ENCODE measurements at places on chromosomes 5 and 9.

DNA sequence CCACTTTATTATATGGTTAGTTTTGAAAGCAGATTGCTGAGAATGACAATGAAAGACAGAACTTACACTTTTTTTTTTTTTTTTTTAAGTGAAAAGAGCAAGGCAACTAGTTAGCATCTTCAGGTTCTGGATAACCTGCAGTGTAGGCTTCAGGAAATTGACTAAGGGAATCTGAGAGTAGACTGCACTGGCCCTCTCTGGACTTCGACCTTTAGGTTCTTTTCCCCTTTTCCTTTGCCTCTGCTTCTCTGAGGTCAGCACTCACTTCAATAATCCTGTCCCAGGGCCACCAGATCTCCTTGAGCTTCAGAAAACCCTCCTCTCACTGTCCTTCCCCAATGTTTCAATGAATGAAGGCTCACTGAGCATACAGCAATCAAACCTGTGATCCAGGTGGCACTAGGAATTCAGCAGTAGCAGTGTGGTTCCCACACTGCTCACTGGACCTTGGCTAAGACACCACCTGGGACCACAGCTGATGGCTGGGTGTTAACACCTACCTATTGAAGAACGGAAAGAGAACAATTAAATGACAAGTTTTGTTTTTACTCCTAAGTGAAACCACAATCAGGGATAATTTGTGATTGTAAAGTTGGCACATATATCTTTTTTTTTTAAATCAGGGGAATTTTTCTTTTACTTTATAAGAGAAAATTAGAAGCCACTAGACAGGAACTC lies 85.8 kb upstream of the IL6ST start:
- peak; percentile 31 for DNase-seq

- no peak for DNase-seq
These were observed 372.9 kb downstream of the ARL15 start for GRCh38 chr5:53937467-53937866.

DNA sequence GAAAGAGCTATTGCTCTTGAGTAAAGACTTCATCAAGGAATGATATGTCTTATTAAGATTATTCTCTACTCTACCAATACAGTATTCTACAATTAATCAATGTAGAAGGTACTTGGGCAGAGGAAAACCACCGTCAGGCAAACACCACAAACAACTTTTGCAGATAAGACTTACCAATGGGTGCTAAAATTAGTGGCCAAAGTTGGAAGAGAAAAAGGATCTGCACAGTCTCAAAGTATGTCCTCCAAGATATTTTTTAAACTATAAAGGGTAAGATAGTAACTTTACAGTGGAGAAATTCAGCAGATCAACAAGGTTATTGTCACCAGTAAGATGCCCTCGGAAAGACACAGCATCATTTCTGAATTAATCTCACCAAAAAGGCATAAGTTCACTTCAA lies 38.9 kb downstream of the NRG2 start:
- DNase-seq: no peak

DNA sequence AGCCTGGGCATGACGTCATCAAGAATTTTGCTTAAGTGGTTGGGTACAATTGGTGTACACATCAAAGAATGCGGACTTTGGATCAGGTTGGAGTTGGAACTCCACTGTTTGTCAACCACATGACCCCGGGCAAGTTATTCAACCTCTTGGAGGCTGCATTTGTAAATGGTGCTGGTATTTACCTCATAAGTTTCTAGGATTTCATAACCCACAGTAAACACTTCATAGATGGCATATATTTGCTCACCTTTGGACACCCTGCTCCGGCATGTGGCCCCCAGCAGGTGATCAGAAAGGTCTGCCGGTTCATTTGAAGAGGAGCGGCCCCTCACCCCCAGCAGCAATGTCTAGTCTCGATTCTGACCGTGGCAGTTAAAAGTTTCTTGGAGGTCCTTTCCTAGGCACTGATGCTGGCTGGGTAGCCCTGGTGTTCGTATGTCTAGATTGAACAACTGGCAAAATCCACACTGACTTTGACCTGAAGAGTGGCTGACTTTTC lies 60.6 kb downstream of the IL6ST start:
- no peak for DNase-seq

DNA sequence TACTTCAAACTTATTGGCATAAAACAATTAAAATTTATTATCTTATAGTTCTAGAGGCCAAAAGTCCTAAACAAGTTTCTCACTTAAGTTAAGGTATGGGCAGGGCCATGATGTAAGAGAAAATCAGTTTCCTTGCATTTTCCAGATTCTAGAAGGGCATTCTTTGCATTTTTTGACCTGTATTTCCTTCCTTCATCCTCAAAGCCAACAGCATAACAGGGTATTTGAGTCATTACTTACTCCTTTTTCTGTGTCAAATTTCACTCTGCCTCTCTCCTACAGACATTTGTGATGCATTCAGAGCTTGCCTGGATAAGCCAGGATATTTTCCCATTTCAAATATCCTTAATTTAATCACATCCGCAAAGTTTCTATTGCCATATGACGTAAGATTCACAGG lies 1499.0 kb downstream of the EFNA5 start:
- DNase-seq: no peak

- DNase-seq: no peak
These were observed 132.5 kb upstream of the PRLR start for GRCh38 chr5:35362772-35363171.

GRCh38 chr9:98362624-98363252 lies 107.3 kb upstream of the TBC1D2 start:
- no peak for DNase-seq

DNA sequence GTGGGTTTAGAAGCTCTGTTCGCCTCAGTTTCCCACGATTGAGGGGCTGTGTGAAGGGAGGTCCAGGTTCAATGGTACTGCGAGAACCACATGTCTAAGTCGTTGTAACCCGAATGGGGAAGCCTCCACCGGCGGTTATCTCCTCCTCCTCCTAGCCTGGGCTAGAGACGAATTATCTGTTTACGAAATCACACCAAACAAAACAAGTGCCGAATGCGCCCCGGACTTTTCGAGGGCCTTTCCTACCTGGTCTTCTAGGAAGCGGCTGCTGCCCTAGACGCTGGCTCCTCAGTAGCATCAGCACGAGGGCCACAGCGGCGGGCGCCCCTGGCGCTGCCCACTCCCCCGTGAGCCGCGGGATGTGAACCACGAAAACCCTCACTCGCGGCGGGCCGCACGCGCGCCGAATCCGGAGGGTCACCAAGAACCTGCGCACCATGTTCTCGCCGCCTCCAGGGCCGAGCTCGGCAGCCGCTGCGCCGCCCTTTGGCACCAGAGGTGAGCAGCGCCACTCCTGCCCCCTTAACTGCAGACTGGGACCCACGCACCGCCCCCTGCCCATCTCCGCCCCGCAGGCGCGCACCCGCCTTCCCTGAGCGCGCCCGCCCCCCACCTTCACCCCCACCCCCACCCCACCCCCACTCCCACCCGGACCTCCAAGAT lies at the start of gene CDKN2A:
Gene CDKN2A (minus strand): TSS at position 500 of the 663 bp plus-strand sequence.
- DNase-seq: peak; percentile 50

GRCh38 chr9:4206718-4207117 lies 93.2 kb downstream of the GLIS3 start:
- DNase-seq: no peak

DNA sequence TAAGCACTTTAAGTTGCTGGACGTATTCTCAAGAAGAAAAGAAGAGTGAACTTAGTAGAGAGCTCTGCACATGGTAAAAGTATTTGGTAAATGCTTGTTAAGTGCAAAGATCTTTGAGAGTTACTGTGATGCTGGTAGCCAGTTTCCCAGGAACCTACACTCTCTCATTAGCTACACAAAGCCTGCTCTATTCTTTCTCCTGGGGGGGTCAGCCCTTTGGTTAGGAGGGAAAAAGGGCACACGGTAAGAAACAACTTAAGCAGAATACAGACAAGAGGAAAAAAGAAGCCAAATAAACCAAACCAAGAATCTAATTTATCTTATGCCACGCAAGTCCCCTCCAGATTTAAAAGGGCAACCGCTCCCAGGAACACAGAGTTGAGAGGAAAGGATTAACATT lies 1100.1 kb upstream of the CDH10 start:
- DNase-seq: no peak
